ENCODE measurements at places on chromosomes 4 and X. TPM values are rescaled to one million over a fixed set of nuclear protein-coding genes. Genes with fewer than 3 reads are reported as not detected.
A peak's percentile ranks its signal among the peaks of the same experiment; 100 is the strongest.

The SFRP2 gene
- not detected for total RNA-seq

The SLC6A14 gene
- not detected for total RNA-seq

The DOK7 gene
- not detected for total RNA-seq

The LGI2 gene
- total RNA-seq: not detected

The CFAP299 gene
- total RNA-seq: not detected

The IL2 gene
- 1.6 TPM for total RNA-seq

The NEIL3 gene
- 38.9 TPM for total RNA-seq

The CACNA1F gene
- 0.12 TPM for total RNA-seq

The ITGB1BP2 gene
- total RNA-seq: 4.7 TPM

The HTT-AS gene
- total RNA-seq: not detected

The CABS1 gene
- not detected for total RNA-seq

GRCh38 chr4:109067508-109068235 lies 234.8 kb downstream of the COL25A1 start:
- DNase-seq: no peak

DNA sequence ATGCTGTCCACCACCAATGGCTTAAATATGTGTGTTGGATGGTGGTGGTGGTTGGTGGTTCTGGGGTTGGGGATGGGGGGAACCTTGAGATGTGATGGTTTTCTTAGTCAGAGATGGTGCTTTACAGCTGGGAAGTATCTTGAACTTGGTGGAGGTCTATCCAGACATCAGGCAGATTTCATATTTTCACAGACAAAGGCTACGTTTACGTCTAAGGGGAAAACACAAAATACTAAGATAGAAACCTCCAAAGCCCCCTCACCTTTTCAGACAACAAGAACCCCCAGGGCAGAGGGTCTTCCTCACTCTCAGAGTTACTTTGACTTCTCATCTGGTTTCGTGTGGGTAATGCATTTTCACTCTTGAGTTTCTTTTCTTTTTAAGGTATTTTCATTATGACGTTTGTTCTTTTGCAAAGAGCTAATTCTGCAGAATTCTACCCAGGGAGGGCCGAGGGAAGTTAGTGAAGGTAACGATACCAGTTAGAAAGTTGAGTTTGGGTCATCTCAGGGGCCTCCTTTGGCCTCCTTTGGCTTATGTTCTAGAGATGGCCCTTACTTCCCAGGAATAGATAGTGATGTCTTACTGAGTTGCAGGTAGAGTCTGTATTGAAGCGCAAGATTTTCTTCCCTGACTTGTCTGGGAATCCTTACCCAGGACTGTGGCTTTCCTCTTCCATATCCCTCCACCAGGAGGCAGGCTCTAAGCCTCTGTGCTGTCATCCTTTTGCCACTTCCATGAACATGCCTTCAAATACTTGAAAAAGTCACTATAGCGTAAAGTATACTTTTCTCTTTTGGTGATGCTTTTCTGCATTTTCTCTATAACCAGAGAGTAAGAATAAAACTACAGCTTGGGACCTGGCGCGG lies 31.9 kb downstream of the RHOH start:
- no peak for DNase-seq

DNA sequence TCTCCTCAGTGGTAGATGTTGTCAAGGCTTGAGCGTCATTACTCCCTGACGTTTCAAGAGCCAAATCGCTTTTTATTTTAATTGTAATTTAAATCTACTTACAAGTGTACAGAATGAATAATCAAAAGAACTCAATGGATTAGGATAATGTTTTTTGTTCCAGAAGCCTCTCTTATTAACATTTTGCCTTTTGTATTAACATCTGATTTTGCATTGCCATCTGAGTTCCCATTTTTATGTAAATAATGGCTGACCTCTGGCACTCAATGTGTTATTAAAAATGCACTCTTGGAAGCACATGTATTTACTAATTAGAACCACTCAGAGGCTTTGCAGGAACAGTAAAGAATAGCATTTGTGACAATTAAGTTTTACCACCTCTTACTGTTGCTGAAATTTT lies 411.0 kb downstream of the EPHA5 start:
- DNase-seq: no peak

- no peak for DNase-seq
These were observed 104.7 kb upstream of the TTC29 start for GRCh38 chr4:147050356-147050765.

- DNase-seq: peak; percentile 63
These were observed 10.4 kb downstream of the SLC9B1 start for GRCh38 chr4:103008875-103009729.

DNA sequence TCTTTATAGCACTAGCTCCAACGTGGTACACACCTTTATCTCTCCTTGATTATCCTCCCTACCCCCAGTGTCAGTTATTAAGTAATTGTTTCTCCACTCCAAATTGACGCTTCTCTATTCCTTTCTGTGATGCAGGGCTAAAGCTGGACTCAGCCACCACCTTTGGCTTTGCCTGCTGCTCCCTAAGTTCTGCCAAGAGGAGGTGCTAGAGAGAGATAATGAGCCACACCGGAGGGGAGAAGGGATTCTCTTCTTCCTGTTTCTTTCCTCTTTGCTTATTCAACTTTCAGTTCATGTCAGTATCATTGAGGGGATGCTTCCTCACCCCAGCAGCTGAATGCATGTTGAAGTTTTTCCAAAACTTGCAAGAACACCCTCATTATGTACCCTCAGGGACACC lies 176.5 kb downstream of the GBA3 start:
- no peak for DNase-seq

DNA sequence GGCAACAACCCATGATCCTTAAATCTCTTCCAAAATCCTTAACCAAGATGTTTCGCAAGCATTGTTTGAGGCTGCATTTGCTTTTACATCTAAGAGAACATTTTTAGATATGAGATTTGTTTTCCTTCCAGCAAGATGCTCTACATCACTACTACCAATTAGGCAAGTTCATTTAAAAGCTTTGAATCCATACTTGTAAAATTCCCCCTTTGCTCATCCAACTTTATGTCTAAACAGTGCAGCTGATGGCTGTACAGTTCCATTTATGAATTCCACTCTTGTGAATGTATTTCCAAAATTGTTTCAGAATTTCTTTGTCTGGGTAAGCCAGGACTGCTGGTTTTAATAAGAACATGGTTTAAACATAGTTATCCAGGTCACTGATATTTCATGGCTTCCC lies 31.5 kb downstream of the RAI2 start:
- DNase-seq: no peak

DNA sequence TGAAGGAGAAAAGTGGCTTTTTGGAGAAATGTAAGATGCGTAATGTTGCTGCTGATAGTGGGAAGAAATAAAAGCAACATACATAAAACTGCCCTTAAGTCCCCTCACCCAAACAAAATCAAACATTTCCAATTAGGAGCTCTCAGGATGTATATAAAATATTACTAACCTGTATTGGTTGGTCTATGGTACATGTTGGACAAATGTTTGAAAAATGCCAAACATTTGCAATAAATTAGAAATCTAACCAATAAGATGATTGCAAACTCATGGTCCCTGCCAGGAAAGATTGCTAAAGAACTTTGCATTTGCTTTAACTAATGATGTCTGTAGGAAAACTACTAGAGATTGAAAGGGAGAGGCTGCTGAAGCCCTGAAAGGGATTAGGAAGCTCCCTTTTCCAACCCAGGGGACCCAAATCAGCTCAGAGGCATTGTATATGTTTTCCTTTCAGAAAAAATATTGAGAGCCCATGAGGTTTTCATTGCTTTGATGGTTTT lies 1.8 kb downstream of the SFRP2 start:
- no peak for DNase-seq

DNA sequence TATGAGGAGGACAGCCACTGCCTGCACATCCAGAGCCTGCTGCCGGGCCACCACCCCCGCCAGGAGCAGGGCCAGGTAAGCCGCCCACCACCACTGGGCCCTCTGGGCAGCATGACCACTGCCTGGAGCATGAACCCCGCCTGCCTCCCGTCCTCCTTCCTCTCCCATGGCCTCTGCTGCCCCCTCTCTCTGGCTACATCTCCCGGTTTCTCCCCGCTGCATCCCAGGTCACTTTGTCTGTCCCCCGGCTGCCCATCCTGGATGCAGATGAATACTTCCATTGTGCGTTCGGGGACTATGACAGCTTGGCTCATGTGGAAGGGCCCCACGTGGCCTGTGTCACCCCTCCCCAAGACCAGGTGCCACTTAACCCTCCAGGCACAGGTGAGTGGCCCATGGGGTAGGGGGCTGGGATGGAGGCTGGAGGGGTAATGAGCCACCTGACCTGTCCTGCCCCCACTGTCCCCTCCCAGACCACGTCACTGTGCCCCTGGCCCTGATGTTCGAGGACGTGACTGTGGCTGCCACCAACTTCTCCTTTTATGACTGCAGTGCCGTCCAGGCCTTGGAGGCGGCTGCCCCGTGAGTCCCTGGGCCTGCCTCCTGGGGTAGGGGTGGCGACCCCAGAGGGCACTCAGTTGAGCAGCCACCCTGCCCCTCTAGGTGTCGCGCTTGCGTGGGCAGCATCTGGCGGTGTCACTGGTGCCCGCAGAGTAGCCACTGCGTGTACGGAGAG lies 6.0 kb downstream of the PLXNB3 start:
- no peak for DNase-seq

GRCh38 chr4:2428496-2429213 lies 9.9 kb downstream of the CFAP99 start:
- DNase-seq: no peak

DNA sequence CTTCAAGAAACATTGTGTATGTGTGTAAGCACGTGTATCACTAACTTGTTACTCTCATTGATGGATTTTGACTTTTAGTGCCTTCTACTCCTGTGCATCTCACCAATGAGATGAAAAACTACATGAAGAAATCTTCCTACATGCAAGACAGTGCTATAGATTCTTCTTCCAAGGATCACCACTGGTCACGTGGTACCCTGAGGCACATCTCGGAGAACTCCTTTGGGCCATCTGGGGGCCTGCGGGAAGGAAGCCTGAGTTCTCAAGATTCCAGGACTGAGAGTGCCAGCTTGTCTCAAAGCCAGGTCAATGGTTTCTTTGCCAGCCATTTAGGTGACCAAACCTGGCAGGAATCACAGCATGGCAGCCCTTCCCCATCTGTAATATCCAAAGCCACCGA lies 86.5 kb downstream of the SLC10A6 start:
- no peak for DNase-seq

GRCh38 chr4:78638337-78639172 lies 87.0 kb downstream of the ANXA3 start:
- no peak for DNase-seq

GRCh38 chr4:17583941-17584340 lies 6.9 kb downstream of the LAP3 start:
- no peak for DNase-seq

GRCh38 chr4:99436462-99436861 lies 1.3 kb upstream of the ADH7 start:
- no peak for DNase-seq

DNA sequence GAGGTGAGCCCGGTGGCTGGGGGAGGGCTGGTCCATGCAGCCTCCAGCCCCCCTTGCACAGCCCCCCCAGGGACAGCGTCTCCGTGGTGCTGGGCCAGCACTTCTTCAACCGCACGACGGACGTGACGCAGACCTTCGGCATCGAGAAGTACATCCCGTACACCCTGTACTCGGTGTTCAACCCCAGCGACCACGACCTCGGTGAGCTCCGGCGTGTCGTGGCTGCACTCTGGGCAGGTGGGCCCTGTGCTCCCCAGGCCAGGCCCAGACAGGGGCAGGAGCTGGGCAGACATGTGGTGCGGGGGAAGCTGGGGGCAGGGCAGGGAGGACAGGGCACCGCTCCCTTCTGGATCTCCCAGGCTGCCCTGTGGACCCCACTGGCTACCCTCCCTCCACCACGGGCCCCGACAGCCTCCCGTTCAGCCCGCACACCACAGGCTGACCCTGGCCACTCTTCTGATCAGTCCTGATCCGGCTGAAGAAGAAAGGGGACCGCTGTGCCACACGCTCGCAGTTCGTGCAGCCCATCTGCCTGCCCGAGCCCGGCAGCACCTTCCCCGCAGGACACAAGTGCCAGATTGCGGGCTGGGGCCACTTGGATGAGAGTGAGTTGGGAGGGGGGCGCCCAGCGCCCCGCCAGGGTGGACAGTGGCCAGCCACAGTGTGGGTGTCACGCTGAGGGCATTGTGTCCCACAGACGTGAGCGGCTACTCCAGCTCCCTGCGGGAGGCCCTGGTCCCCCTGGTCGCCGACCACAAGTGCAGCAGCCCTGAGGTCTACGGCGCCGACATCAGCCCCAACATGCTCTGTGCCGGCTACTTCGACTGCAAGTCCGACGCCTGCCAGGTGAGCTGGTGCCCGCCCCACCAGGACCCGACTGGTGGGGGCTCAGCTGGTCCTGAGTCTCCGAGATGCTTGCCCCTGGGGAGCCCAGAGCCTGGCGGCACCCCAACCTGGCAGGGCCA lies 5.9 kb downstream of the HGFAC start:
- no peak for DNase-seq

- no peak for DNase-seq
These were observed 61.0 kb downstream of the CHRNA9 start for GRCh38 chr4:40395908-40396793.

- no peak for DNase-seq
These were observed at the start of gene KCNIP4 for GRCh38 chr4:21948347-21949072. Gene KCNIP4, minus strand, starts transcription at chr4:21948772.

GRCh38 chr4:155610143-155610542 lies 56.5 kb upstream of the GUCY1A1 start:
- no peak for DNase-seq

GRCh38 chr4:139749835-139750498 lies 84.3 kb downstream of the MGST2 start:
- no peak for DNase-seq

DNA sequence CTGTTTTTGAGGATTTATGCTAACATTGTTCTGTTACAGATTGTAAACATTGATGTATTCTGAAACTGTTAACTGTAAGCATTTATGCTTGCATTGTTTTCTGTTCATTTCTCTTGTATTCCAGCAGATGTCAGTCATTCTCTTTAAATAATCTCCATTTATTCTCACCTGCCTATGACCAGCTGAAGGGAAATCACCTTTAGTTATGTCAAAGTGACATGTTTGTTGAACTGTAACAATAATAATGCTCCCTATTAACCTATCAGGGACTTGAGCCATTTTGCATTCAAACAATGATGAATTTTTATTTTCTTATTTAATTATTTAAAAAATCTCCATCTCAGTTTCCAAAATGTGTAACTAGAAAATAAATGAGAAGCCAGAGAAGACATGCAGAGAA lies 58.0 kb downstream of the SPCS3 start:
- DNase-seq: no peak

All from activated CD4-positive, alpha-beta T cell treated with anti-CD3 and anti-CD28 coated beads, Interleukin-2, amount 10 ng/mL, durations not matched to agents 7 days and 5 days (primary cell).